M059J (cell line): ENCODE measurements at places on chromosomes 3 and 15. TPM values are rescaled to one million over a fixed set of nuclear protein-coding genes. Genes with fewer than 3 reads are reported as not detected.
A peak's percentile ranks its signal among the peaks of the same experiment; 100 is the strongest.

DNA sequence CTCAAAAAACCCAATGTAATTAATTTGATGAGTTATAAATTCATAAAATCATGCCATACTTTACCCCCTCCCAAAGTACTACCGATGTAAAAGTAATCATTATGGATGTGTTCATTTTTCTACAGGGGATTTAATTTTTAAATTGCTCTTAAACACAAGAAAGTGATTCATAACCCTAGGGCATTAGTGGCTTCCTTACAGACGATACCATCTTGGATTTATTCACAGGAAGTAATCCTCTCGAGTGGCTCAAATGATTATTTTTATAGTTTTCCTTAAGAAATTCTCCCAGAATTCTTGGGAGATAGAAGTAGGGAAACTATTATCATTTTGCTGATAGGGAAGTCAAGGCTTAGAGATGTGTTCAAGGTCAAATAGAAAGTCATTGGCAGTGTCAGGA, 80.9 kb downstream of the PEX5L start:
- peak; percentile 24 for DNase-seq

- DNase-seq = no peak
Measured at GRCh38 chr3:98843266-98843959, 58.1 kb downstream of the DCBLD2 start.

GRCh38 chr3:195255176-195255500, 15.8 kb downstream of the XXYLT1 start:
- DNase-seq = no peak

- no peak for DNase-seq
Measured at GRCh38 chr3:115357456-115357855, 210.4 kb upstream of the ZBTB20 start.

DNA sequence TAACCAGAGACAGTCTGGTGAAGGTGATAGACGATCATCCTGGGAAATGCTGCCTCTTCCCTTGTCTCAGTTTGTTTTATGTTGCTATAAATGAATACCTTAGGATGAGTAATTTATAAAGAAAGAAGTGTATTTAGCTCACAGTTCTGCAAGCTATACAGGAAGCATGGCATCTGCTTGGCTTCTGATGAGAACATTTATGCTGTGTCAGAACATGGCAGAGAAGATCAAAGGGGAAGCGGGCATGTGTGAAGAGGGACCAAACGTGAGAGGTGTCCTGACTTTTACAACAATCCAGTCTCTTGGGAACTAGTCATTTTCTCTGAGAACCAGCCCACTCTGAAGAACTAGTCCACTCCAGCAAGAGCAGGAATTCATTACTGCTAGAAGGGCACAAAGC, 9.6 kb downstream of the CMC1 start:
- peak; percentile 5 for DNase-seq

- DNase-seq = no peak
Measured at GRCh38 chr15:34132881-34133280, 31.0 kb downstream of the PGBD4 start.

- DNase-seq = no peak
Measured at GRCh38 chr3:32078864-32079263, 27.6 kb upstream of the GPD1L start.

The CYP11A1 gene
- total RNA-seq = 0.07 and 0.10 TPM in 2 replicates

The CPNE9 gene
- total RNA-seq = not detected in 2 replicates

DNA sequence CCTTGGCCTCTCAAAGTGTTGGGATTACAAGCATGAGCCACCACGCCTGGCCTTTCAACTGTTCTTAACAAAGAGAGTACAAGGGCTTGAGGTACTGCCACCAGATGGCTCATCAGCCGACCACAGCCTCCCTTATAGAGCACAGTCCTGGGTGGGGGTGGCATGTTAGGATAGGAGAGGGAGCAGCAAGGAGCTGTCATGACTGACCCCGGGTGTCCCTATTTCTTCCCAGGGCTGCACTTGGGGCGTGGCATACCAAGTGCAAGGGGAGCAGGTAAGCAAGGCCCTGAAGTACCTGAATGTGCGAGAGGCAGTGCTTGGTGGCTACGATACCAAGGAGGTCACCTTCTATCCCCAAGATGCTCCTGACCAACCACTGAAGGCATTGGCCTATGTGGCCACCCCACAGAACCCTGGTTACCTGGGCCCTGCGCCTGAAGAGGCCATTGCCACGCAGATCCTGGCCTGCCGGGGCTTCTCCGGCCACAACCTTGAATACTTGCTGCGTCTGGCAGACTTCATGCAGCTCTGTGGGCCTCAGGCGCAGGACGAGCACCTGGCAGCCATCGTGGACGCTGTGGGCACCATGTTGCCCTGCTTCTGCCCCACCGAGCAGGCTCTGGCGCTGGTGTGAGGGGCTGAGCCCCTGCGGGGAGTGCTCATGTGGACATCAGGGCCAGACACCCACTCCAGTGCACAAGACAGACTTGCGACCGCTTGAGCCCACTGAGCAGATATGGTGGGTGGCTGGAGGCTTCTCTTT, 2.1 kb downstream of the CHAC1 start:
- no peak for DNase-seq

- DNase-seq = no peak
Measured at GRCh38 chr3:117586161-117586560, 876.6 kb downstream of the TUSC7 start.

The ZDHHC23 gene
- total RNA-seq = 9.3 and 10.9 TPM in 2 replicates

The SLITRK3 gene
- not detected in 2 replicates for total RNA-seq

The TLE3 gene
- 6.4 and 15.6 TPM in 2 replicates for total RNA-seq

The LIPC gene
- 1.6 and 2.5 TPM in 2 replicates for total RNA-seq

GRCh38 chr15:64878705-64879104, 33.0 kb upstream of the ANKDD1A start:
- no peak for DNase-seq

GRCh38 chr15:37080261-37080921, 20.0 kb downstream of the MEIS2 start:
- DNase-seq = no peak

DNA sequence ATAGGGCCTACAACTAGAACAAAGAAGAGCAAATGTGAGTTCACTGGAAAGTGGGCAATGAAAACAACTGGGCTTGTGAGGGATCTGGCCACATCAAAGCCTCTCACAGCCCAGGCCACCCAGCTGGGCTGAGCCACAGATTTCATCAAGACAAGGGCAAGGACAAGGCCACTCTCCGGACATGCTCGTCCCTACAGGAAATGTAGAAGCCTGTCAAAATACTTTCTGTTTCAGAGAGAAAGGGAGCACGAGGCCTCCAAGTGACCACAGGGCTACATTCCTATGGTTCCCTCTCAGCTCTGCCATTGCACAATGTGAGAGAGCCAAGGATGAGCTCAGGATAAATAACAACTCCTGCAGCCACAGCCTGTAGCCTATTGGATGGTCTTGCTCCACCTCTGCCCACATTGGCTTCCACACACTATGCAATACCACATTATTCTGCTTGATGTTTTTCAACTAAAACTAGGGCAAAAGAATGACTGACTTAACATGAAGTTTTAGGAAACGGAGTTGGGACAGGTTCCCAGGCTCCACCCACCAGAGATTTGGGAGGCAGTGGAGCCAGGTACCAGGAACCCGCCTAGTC, 12.1 kb downstream of the TBC1D2B start:
- DNase-seq = peak; percentile 98

DNA sequence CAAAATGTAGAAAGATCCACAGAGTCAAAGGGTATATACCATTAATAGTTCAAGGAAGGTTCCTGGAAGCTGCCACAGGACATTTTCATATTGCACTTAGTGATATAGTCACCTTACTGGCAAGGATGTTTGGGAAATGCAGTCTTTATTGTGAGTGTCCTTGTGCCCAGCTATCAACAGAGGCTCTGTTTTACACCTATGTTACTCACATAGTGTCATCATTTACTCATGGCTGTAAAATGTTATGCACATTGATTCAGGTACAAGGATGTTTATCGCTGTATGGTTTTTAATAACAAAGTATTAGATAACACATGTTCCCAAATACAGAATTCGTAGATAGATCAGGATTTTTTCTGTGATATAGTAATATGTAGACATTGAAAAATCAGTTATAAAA, 50.9 kb downstream of the ZPLD1 start:
- DNase-seq = no peak

The ADGRG7 gene
- total RNA-seq = not detected in 2 replicates

GRCh38 chr3:98743071-98743470, 20.1 kb upstream of the ST3GAL6 start:
- no peak for DNase-seq

The TAGLN3 gene
- 1.6 and 3.2 TPM in 2 replicates for total RNA-seq

GRCh38 chr3:162597226-162597625, 1100.6 kb downstream of the OTOL1 start:
- no peak for DNase-seq

The ALG1L2 gene
- total RNA-seq = not detected in 2 replicates
